Naive thymus-derived CD4-positive, alpha-beta T cell (primary cell): ENCODE measurements at places on chromosomes 1 and 21. TPM values are rescaled to one million over a fixed set of nuclear protein-coding genes. Genes with fewer than 3 reads are reported as not detected.

Gene CDA
- not detected in 2 replicates for total RNA-seq

Gene VANGL1
- total RNA-seq: 0.84 TPM

Gene E2F2
- total RNA-seq: 0.66 TPM

Gene OLIG2
- not detected for total RNA-seq

Gene TMEM54
- total RNA-seq: not detected
